ENCODE measurements at places on chromosomes 5 and 9.

DNA sequence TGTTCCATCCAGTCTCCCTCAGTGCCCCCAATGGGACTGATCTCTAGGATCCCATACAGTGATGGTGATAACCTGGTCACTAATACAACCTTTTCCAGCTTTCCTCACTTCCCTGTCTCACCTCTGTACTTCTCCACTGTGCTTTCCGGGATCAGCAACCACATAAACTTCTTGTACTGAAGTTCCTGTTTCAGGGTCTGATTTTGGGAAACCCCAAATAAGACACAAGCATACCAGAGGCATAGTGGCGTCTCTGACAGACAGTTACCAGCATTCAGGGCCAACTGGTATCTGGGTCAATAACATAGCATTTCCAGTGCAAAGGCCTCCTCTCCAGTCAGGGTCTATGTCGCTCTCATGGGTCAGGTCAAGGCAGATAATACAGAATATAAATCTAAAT lies 64.3 kb downstream of the GLDC start:
- H3K27ac ChIP-seq: no peak overlapping the region
- H3K27me3 ChIP-seq: no peaks in the 10 kb centered on the region
- no peak for DNase-seq
- no peaks in the 10 kb centered on the region for H3K4me1 ChIP-seq
- no peaks in the 10 kb centered on the region for H3K36me3 ChIP-seq

DNA sequence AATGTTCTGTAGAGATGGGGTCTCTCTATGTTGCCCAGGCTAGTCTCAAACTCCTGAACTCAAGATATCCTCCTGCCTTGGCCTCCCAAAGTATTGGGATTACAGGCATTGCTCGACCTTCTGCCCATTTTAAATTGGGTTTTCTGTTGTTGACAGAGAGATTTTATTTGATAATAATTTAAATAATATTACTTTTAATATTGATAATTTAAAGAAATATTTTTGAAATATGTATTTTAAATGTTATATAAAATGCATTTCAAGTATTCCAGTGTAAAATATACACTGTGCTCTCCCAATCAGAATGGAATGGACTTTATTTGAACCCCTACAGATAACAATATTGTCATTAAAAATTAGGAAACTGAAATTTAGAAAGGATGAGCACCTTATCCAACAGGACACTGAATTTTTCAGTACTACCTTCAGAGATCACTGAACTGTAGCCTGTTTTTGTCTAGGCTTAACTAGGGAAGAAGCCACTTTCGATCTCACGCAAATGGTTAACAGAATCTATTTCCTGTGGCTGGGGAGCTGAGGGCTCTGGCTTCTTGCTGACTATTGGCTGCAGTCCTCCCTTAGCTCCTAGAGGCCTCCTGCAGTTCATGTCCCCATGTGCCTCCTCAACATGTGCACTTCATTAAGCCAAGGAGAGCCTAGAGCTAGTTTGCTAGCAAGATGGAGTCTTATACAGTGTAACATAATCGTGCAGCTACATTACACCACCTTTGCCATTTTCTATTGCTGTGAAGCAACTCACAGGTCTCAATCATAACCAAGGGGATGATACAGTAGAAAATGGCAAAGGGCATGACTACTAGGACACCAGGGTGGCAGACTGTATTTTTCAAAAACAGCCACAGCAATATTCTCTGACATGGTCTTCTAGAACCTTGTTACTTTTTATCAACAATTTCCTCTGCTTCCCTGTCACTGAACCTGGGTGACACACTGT lies 150.0 kb downstream of the CDC42SE2 start:
- no peak overlapping the region for H3K27ac ChIP-seq
- no peak for DNase-seq
- peaks cover 20% of the 10 kb centered on the region for H3K36me3 ChIP-seq
- no peak overlapping the region for H3K4me3 ChIP-seq
- H3K27me3 ChIP-seq: no peaks in the 10 kb centered on the region

GRCh38 chr9:99660191-99660636 lies 161.5 kb upstream of the NR4A3 start:
- no peaks in the 10 kb centered on the region for H3K27me3 ChIP-seq
- no peak overlapping the region for H3K27ac ChIP-seq
- no peak for DNase-seq
- H3K36me3 ChIP-seq: no peaks in the 10 kb centered on the region
- peaks cover 2% of the 10 kb centered on the region for H3K4me1 ChIP-seq
- no peak overlapping the region for H3K4me3 ChIP-seq

- H3K27me3 ChIP-seq: no peaks in the 10 kb centered on the region
- no peak overlapping the region for H3K27ac ChIP-seq
- H3K4me1 ChIP-seq: peaks cover 12% of the 10 kb centered on the region
Measured at GRCh38 chr5:133496631-133497030, 115.7 kb downstream of the FSTL4 start.

DNA sequence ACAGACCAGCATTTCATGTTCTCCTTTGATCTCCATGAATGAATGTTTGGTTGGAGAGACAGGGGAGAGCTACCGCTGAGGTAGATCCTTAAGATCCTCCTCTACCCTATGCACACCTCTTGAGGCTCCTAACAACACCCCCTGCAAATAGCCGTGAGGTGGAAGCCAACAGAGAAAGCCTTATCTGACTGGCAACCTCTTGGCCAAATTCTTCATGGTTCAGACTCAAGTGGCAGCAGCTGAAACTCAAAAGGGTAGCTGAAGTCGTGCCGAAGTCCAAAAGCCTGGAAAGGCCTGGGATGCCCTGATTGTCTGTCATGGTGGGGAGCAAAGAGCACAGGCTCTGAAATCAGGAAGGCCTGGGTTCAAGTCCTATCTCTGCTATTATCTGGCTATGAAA lies 184.9 kb downstream of the SEC61B start:
- H3K4me3 ChIP-seq: no peak overlapping the region
- peaks cover 22% of the 10 kb centered on the region for H3K4me1 ChIP-seq
- H3K36me3 ChIP-seq: peaks cover 2% of the 10 kb centered on the region
- H3K27ac ChIP-seq: no peak overlapping the region
- no peak for DNase-seq

GRCh38 chr9:76588316-76588715 lies 129.3 kb downstream of the GCNT1 start:
- peaks cover 23% of the 10 kb centered on the region for H3K4me1 ChIP-seq
- DNase-seq: no peak
- no peak overlapping the region for H3K4me3 ChIP-seq
- H3K27me3 ChIP-seq: peaks cover 26% of the 10 kb centered on the region
- H3K36me3 ChIP-seq: no peaks in the 10 kb centered on the region
- H3K27ac ChIP-seq: no peak overlapping the region

DNA sequence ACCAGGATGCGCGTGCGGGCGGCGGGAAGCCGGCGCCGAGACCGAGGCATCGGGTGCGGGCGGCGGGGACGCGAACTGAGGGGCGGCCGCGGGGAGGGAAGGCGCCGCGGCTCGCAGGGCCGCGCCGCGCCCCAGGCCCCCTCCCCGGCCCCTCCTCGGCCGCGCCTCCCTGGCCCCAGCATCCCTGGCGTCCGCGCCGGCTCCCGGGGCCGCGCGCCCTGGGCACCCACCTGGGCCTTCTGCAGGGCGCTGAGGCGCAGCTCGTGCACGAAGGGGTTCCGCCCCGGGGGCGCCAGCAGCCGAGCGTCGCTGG lies 324 bp downstream of the LPCAT1 start:
- DNase-seq: no peak
- peak overlapping the region; percentile 51 for H3K4me3 ChIP-seq
- no peaks in the 10 kb centered on the region for H3K27me3 ChIP-seq
- no peak overlapping the region for H3K27ac ChIP-seq
- peaks cover 18% of the 10 kb centered on the region for H3K4me1 ChIP-seq

DNA sequence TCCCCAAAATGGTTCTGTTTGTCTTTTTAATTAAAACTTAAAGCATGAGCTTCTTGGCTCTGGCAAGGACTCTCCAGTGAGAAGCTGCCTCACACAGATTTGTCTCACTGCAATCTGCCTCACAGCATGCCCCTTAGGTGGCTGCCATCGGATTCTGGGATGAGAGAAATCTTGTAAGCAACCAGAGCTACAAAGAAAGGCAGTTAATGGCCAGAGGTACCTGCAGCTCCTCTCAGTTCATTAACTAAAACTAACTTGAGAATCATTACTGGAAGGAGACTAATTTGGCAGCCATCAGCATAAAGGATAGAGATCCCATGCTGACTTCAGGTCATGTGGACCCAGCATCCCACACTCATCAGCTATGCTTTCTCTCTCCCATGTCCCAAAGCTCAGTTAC lies 220.6 kb upstream of the DMAC1 start:
- no peaks in the 10 kb centered on the region for H3K4me1 ChIP-seq
- peaks cover 2% of the 10 kb centered on the region for H3K27me3 ChIP-seq
- no peak overlapping the region for H3K27ac ChIP-seq
- DNase-seq: no peak
- peaks cover 3% of the 10 kb centered on the region for H3K36me3 ChIP-seq

DNA sequence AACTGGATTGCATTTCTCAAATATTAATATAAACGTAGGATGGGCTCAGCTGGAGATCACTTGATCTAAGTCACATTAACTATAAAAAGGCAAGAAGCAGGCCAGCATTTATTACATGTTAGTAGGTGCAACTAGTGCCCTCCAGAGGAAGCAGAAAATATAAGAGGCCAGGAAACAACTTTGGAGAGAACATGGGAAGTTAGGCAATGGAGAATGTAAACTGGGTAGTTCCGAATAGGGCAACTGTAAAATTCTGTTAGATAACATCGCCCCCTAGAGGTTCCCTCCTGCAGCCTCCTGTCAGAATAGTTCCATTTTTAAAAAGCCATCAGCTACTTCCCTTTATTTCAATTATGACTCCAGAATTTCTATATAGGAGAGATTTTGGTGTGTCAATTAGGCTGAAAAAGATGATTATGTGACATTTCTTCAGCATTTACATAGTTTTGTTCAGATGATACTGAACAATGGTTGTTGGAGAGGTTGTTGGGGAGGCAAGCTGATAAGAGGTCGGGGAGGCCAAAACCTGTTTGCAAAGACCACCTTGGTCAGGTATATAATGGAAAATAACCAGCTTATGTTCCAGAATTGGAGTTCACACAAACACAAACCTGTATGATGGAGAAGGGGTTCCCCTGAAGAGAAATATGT lies 22.4 kb downstream of the CCL28 start:
- H3K27me3 ChIP-seq: peaks cover 2% of the 10 kb centered on the region
- DNase-seq: no peak
- peaks cover 8% of the 10 kb centered on the region for H3K4me1 ChIP-seq
- no peak overlapping the region for H3K4me3 ChIP-seq

DNA sequence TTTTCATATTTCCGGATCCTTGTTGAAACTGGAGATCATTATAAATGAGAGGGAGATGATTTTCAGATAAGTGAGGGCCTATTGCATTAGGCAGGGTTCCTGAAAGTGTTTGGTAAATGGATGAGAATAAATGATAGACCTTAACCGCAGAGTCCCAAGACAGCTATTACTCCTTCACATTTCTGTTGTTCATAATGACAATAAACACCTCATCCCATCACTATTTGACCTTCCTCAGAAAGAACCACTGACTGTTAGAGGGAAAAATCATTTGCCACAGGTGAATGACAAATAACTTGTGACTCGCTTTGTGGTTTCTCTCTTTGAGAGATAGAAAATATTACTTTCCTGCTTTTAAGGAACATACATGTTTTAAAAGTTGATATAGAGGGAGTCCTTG lies 47.3 kb upstream of the TRMT10B start:
- H3K27me3 ChIP-seq: peaks cover 74% of the 10 kb centered on the region
- no peaks in the 10 kb centered on the region for H3K36me3 ChIP-seq
- no peak overlapping the region for H3K27ac ChIP-seq
- no peak overlapping the region for H3K4me3 ChIP-seq

- H3K4me3 ChIP-seq: no peak overlapping the region
- H3K27me3 ChIP-seq: no peaks in the 10 kb centered on the region
- no peak for DNase-seq
- H3K36me3 ChIP-seq: no peaks in the 10 kb centered on the region
- H3K27ac ChIP-seq: no peak overlapping the region
Measured at GRCh38 chr9:72440992-72441847, 76.2 kb upstream of the ZFAND5 start.

DNA sequence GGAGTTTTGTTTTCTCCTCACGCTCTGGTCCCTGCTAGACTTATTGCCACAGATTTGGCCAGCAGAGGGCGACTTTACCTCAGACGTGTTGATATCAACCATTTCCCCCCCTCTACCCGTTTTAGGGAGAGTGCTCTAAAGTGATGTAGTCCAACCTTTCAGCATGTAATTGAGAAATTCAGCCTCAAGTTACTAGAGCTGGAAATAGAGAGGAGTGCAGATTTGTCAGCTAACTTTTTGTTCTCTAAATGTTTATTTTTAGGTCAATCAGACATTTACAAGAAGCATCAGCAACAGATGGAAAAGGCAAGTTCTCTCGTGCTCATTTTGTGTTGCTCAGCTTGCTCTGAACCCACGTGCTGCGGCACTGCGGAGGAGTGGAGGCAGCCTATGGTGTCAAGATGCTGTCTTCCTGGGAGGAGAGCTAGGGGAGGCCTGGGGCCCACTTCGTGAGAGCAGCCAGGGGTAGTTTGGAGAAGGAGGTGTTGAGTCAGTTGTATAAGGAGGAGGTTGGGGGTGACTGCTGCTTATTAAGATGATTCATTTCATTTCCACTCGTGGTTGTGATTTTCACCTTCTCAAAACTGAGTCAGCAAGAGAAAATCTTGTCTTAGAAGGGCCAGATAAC lies 53.6 kb downstream of the GPR107 start:
- peaks cover 3% of the 10 kb centered on the region for H3K4me1 ChIP-seq
- H3K4me3 ChIP-seq: no peak overlapping the region
- H3K27ac ChIP-seq: no peak overlapping the region

DNA sequence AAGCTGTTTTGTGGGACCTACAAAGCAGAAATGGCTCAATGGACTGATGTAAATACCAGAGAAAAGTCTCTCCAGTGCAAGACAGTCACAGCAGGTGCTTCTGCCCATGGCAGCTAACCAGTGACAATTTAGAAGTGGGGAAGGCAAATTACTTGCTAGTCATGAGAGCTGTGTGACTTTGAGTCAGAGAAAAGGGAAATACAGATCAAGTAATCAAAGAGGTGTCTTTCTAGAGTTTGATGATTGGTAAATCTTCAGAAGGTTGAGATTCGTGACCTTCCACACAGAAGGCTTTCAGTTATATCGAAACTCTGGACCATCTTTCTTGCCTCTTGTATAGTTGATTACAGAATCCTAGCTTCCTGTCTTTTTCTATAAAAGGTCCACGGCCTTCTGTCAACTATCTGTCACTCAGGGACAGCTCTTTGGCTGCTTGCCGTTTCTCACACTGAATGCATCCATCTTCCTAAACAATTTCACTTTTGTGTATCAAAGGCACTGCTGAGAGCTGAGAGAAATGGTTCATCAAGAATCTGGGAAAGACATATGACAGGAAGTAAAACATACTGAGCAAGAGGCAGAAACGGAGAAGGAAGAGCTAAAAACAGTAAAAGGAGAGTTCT lies 993.9 kb upstream of the ACO1 start:
- no peaks in the 10 kb centered on the region for H3K36me3 ChIP-seq
- H3K4me3 ChIP-seq: no peak overlapping the region
- no peak overlapping the region for H3K27ac ChIP-seq
- H3K4me1 ChIP-seq: peaks cover 12% of the 10 kb centered on the region

GRCh38 chr5:59164041-59164830 lies 581.4 kb downstream of the RAB3C start:
- DNase-seq: no peak
- peaks cover 46% of the 10 kb centered on the region for H3K4me1 ChIP-seq
- H3K27me3 ChIP-seq: no peaks in the 10 kb centered on the region
- H3K36me3 ChIP-seq: peaks cover 4% of the 10 kb centered on the region
- H3K4me3 ChIP-seq: no peak overlapping the region
